Osteocyte (in vitro differentiated cells): ENCODE measurements at places on chromosomes 1 and 21. TPM values are rescaled to one million over a fixed set of nuclear protein-coding genes. Genes with fewer than 3 reads are reported as not detected.

PDPN gene
- not detected in 2 replicates for total RNA-seq

CCDC17 gene
- 2.2 and 2.4 TPM in 2 replicates for total RNA-seq

SEC16B gene
- 0.64 and 0.76 TPM in 2 replicates for total RNA-seq

PIK3C2B gene
- total RNA-seq = 14.9 and 17.5 TPM in 2 replicates

RIMKLA gene
- total RNA-seq = not detected in 2 replicates

LPAR3 gene
- not detected in 2 replicates for total RNA-seq

ASCL5 gene
- total RNA-seq = not detected in 2 replicates

ETV3L gene
- total RNA-seq = not detected in 2 replicates

OR2M4 gene
- total RNA-seq = not detected in 2 replicates

KDF1 gene
- total RNA-seq = not detected in 2 replicates

KCNA2 gene
- 0.05 TPM in 1 of 2 replicates, not detected in the other for total RNA-seq

GJA4 gene
- total RNA-seq = not detected in 2 replicates

DNA sequence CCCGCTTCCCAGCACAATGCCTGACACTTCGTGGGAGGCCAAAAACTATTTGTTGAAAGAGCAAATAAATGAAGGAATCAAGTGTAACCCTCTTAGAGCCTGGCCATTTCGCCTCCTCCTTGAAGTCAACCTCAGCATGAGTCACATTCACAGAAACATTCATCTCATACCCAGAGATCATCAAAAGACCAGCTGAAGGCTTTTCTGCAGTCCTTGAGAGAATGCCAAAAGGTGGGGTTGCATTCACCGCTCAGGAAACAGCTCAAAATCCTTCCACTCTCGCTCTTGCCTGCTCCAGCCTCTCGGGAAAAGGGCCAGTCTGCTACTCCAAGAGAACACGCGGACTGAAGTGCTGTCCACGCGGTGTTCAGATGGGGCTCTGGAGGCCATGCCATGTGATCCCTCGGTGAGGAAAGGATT, 90.0 kb downstream of the VWA5B1 start:
- no peak overlapping the region for H3K27ac ChIP-seq
- DNase-seq = no peak
- peaks cover 43% of the 10 kb centered on the region for H3K27me3 ChIP-seq
- H3K36me3 ChIP-seq = no peaks in the 10 kb centered on the region

DNA sequence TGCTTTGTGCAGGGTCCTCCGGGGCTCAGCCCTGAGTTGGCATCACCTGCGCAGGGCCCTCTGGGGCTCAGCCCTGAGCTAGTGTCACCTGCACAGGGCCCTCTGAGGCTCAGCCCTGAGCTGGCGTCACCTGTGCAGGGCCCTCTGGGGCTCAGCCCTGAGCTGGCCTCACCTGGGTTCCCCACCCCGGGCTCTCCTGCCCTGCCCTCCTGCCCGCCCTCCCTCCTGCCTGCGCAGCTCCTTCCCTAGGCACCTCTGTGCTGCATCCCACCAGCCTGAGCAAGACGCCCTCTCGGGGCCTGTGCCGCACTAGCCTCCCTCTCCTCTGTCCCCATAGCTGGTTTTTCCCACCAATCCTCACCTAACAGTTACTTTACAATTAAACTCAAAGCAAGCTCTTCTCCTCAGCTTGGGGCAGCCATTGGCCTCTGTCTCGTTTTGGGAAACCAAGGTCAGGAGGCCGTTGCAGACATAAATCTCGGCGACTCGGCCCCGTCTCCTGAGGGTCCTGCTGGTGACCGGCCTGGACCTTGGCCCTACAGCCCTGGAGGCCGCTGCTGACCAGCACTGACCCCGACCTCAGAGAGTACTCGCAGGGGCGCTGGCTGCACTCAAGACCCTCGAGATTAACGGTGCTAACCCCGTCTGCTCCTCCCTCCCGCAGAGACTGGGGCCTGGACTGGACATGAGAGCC, 22.7 kb downstream of the COL6A1 start:
- H3K4me1 ChIP-seq = no peaks in the 10 kb centered on the region
- H3K4me3 ChIP-seq = no peak overlapping the region

GRCh38 chr1:84339503-84339902, 38.0 kb downstream of the SAMD13 start:
- no peaks in the 10 kb centered on the region for H3K36me3 ChIP-seq
- H3K27me3 ChIP-seq = peaks cover 10% of the 10 kb centered on the region
- DNase-seq = no peak
- no peak overlapping the region for H3K4me3 ChIP-seq

GRCh38 chr21:33821503-33822322, 93.9 kb downstream of the ATP5PO start:
- H3K27ac ChIP-seq = peak overlapping the region; percentile 52
- H3K27me3 ChIP-seq = no peaks in the 10 kb centered on the region
- H3K36me3 ChIP-seq = peaks cover 21% of the 10 kb centered on the region

GRCh38 chr1:1068517-1069055, 5.5 kb downstream of the RNF223 start:
- peaks cover 8% of the 10 kb centered on the region for H3K4me1 ChIP-seq
- H3K4me3 ChIP-seq = no peak overlapping the region
- no peaks in the 10 kb centered on the region for H3K27me3 ChIP-seq
- DNase-seq = no peak

DNA sequence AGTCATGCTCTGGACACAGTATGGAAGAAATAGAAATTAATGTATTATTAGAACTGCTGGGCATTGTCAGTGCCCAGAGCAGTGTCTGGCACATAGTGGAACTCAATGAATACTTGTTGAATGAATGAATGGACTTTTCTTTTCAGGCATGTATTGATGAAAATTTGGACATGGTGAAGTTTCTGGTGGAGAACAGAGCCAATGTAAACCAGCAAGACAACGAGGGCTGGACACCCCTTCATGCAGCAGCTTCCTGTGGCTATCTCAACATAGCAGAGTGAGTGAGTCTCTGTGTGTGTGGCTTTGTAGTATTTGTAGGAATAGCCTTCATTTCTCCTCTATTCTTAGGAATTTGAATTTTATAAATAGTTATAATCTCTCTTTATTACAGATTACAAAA, 68.1 kb downstream of the PPP1R12B start:
- H3K27ac ChIP-seq = no peak overlapping the region
- H3K4me3 ChIP-seq = no peak overlapping the region
- H3K4me1 ChIP-seq = peaks cover 24% of the 10 kb centered on the region
- H3K27me3 ChIP-seq = no peaks in the 10 kb centered on the region

GRCh38 chr1:79551321-79551720, 544.8 kb upstream of the ADGRL4 start:
- H3K27me3 ChIP-seq = no peaks in the 10 kb centered on the region
- DNase-seq = no peak
- H3K36me3 ChIP-seq = no peaks in the 10 kb centered on the region
- no peak overlapping the region for H3K4me3 ChIP-seq

DNA sequence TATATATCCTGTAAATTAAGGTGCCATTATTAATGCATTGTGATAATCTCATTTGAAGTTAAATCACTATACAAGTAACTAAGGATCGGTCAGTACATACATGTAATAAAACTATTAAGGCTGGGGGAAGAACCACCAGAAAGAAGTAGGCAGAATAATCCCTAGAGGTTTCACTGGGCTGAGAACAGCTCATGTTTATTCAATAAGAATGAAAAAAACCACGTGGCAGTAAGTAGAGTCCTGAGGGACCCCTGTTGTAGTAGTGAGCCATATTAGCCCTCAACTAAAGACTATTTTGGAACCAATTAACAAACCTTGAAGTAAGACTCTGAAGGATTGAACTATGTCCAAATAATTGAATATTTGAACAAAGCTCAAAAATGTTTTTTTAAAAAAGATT, 46.9 kb upstream of the ADAM30 start:
- H3K27me3 ChIP-seq = no peaks in the 10 kb centered on the region
- H3K4me3 ChIP-seq = no peak overlapping the region
- H3K4me1 ChIP-seq = peaks cover 24% of the 10 kb centered on the region
- no peak overlapping the region for H3K27ac ChIP-seq
- DNase-seq = no peak
- H3K36me3 ChIP-seq = peaks cover 47% of the 10 kb centered on the region

DNA sequence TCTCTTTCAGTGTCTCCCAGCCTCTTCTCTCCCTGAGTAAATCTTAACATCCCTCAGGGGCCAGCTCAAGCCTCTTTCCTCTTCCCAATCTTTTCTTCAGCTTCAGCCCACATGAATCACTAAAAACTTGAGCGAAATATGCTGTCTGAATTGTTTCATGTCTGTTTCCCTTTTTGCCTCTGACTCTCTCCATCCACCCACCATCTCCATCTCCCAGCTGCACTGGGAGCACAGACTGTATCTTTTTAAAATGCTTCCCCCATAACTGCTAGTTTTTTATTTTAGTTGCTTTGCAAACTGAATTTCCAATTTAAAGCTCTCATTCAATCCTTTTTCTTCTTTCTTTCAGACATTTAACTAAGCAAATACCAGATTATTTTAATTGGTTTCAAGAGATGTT, 3.0 kb upstream of the AHCTF1 start:
- H3K27me3 ChIP-seq = no peaks in the 10 kb centered on the region
- DNase-seq = no peak
- peaks cover 16% of the 10 kb centered on the region for H3K4me1 ChIP-seq
- no peak overlapping the region for H3K4me3 ChIP-seq
- H3K36me3 ChIP-seq = no peaks in the 10 kb centered on the region
- H3K27ac ChIP-seq = no peak overlapping the region

DNA sequence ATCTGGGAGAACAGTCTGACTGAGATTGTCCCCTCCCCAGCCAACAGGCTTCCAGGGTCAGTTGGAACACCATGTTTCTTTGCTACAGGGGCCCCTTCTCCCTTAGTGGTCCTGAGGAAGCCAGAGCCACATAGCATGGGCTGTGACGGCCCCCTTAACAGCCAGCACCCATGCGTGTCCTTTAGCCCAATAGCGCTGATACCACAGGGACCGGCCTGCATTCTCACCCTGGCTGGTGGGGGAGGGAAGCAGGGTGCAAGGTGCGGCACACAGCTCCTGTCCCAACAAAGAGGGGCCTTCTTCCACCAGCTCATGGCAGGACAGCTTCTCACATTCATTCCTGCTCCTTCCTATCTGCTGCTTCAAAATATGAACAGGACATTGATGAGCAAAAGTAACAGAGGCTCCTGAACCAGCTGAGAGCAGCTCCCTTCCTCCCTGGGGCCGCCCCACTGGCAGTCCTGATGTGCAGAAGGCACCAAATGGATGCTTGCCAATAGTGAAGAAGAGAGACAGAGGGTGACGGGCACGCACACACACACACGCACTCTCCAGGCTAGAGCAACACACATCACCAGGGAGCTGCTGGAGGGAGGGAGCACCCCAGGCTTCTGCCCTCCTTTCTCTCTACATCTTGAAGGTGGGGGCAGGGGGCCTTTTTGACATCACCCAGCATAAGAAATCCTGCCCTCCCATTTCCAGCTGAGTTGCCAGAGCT, 99.4 kb downstream of the CRYAA start:
- H3K27ac ChIP-seq = no peak overlapping the region
- no peaks in the 10 kb centered on the region for H3K27me3 ChIP-seq
- no peak for DNase-seq
- no peak overlapping the region for H3K4me3 ChIP-seq
- H3K36me3 ChIP-seq = no peaks in the 10 kb centered on the region

DNA sequence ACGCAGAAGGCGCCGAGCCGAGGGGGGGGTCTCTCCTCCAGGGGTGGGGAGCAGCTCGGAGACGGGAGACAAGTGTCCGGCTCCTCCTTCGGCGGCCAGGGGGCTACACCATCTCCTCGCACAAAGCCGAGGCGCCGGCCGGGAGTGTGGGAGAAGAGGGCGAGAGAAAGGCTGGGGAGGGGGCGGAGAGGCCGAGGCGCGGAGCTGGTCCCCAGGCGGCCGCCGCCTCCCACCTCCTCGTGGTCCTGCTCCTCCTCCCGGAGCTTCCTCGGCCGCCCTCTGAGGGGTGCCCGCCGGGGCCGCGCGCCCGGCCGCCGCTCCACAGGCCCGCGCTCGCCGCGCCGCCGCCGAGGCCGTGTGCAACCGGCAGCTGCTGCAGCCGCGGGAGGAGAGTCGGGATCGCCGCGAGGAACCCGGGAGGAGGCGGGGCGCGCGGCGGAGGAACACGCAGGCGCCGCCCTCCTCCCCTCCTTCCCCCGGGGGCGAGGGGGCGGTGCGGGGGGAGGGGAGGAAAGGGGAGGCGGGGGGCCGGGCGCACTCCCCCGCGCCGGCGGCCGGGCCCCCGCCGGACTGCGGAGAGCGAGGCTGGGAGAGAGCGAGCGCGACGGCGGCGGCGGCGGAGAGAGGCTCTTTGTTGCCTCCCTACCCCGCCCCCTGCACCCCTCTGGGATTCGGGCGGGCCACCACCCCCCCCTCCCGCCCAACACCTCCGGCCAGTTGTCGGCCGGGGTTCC, at the start of gene ENAH:
Gene ENAH (minus strand): TSS at position 395 of the 734 bp plus-strand sequence. CDS start 433 bp downstream, outside the sequence.
- no peaks in the 10 kb centered on the region for H3K27me3 ChIP-seq
- H3K36me3 ChIP-seq = no peaks in the 10 kb centered on the region
- DNase-seq = peak; percentile 95
- peak within 1 kb of the TSS; percentile 100 for H3K4me3 ChIP-seq

DNA sequence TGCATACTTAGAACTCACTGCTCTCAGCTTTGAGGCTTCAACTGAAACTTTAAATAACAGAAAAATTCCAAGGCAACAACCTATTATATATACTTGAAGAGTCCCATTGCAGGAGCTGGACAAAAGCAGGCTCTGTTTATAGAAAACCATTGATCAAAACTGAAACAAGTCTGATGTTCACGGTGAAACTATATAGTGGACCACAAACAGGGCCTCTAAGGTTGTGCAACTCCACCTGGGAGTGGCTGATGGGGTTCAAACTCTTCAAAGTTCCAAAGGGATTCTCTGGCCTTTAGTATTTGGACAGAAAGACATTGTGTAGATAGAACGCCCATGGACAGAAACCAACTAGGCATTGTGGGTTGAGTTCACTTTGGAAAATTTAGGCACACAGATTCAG, 140.3 kb downstream of the ZC3H11B start:
- no peak overlapping the region for H3K4me3 ChIP-seq
- no peaks in the 10 kb centered on the region for H3K36me3 ChIP-seq
- no peak overlapping the region for H3K27ac ChIP-seq
- H3K27me3 ChIP-seq = peaks cover 13% of the 10 kb centered on the region
- H3K4me1 ChIP-seq = no peaks in the 10 kb centered on the region

DNA sequence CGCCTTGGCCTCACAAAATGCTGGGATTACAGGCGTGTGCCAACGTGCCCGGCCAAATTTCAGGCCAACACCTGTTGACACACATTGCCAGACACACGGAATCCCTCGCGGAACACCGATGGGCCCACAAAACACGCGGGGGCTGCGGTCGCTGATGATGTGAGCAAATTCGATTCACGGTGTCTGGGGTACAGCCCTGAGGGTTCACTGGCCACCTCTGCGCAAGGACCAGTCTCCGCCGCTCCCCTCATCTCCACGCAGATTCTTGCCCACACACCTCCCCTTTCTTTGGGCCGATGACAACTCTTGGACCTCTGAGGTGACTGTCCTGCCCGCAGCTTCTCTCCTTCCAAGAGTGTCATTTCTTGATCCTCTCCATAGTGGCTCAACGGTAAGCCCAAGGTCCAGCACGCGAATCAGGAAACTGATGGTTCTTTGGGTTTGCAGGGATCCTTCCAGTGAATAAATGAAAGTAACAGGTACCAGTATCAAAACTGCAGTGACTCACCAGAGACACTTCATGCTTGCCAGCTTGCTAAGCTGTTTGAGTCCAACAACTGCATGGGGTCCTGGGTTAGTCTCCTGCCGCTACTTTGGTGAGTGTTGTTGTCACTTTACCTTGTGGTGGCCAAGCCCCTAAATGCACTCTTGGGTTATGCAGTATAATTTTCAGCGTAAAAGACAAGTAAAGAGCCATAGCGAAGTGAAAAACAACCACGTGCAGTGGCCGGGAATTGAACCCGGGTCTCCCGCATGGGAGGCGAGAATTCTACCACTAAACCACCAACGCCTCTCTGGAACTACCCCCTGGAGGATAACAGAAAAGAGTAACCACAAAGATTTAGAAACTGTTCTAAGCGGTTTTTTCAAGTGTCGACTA, 11.0 kb upstream of the RNU1-3 start:
- peaks cover 29% of the 10 kb centered on the region for H3K27me3 ChIP-seq
- H3K36me3 ChIP-seq = no peaks in the 10 kb centered on the region
- H3K4me1 ChIP-seq = no peaks in the 10 kb centered on the region
- no peak overlapping the region for H3K4me3 ChIP-seq

GRCh38 chr1:150173141-150173585, 23.4 kb downstream of the PLEKHO1 start:
- H3K27ac ChIP-seq = no peak overlapping the region
- no peaks in the 10 kb centered on the region for H3K27me3 ChIP-seq
- no peak for DNase-seq
